CD4-positive, alpha-beta T cell treated with Interleukin-10 for 1 hour (primary cell): ENCODE measurements at places on chromosomes 5 and 9.

GRCh38 chr5:37133939-37134338, 115.2 kb downstream of the CPLANE1 start:
- no peak for DNase-seq

GRCh38 chr9:126338945-126339344, 12.3 kb downstream of the MVB12B start:
- no peak for DNase-seq

DNA sequence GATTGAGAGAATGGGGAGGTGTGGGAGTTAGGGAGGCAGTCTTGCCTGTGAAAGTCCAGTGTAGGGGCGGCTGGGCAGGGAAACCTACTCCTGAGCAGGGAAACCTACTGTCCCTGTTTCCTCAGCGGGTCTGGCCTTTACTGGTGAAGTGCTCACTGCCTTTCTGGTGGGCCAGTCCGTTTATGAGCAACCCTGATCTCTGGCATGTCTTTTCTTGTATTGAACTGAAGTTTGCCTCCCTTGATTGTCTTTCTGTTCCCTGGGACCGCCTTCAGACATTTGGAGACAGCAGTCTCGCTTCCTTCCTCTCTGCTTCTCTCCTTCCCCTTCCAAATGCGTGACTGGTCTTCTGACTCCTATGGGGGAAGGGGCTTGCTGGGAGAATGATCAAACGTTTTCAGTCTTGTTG, 2.9 kb downstream of the SNX18 start:
- DNase-seq, result no peak

DNA sequence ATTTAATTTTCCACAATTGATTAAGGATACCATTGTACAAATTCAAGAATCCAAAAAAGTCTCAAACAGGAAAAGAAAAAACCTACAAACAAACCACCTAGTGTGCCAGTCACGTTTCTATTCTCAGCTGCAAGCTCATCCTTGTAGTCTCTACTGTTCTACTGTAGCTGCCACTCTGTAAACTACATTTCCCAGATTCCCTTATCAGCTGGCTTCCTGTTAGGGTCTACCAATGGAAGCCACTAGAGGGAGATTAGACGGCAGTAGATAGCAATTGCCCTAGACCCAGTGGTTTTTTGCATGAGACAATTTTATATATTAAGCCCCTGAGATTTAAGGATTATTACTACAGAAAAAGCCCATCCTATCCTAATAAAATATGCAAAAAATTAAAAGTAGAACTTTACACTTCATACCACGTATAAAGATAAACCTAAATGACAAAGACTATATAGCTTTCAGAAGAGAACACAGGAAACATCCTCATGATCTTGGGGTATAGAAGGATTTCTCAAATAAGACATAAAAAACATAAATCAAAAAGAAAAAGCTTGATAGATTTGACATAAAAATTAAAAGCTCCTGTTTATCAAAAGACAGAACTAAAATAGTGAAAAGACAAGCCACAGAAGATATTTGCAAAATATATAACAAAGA, 37.4 kb downstream of the P4HA2 start:
- peak; percentile 58 for DNase-seq

DNA sequence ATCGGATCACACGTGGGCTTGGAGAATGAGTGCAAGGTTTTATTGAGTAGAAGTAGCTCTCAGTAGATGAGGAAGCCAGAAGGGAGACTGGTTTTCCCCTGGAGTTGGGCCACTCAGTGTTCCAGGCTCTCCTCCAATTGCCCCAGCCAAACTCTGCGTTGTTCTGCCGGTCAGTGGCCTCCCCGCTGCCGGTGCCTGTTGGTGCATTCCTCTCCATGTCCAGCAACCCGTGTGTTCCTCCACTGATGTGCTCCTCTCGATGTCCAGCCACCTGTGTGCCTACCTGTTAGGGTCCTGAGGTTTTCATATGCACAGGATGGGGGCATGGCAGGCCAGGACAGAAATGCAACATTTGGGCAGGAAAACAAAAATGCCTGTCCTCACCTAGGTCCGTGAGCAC, 888.0 kb upstream of the PTPRD start:
- DNase-seq, result no peak

GRCh38 chr9:115373710-115374045, 255.7 kb upstream of the TNC start:
- no peak for DNase-seq

GRCh38 chr5:61389609-61390008, 57.6 kb downstream of the ZSWIM6 start:
- no peak for DNase-seq

GRCh38 chr5:14167211-14167845, 24.2 kb downstream of the TRIO start:
- DNase-seq, result no peak

DNA sequence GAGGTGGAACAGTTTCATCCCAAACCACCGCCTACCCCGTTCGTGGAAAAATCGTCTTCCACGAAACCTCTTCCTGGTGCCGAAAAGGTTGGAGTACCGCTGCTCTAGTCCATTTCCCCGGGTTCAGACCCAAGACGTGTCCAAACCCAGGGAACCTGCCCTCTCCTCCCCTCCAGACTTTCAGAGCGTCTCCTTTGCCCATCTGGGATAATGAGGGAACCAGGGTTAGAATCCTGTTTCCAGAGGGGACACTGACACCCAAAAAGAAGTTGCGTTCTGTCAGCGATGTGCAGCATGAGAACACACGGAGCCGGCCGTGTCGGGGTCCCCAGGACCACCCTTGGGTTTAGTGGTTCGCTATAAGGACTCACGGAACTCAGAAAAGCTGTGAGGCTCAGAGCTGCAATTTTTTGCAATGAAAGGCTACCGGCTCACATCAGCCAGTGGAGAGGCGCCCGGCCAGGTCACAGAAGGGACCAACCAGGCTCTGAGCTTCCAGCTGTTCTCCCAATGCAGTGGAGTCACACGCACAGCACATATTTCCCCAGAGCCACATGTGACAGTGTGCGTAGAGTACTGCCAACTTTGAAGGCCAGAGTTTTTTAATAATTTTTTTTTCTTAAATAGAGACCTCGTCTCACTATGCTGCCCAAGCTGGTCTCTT, 19.4 kb downstream of the LAMC3 start:
- DNase-seq, result no peak
